Activated T-helper 17 cell treated with anti-CD3 and anti-CD28 coated beads, Interleukin-2, amount 50 U/mL, for 72 hours (primary cell): ENCODE measurements at places on chromosomes 1 and 21. TPM values are rescaled to one million over a fixed set of nuclear protein-coding genes. Genes with fewer than 3 reads are reported as not detected.

Gene MYBPH
- not detected for total RNA-seq

- no peak for ATAC-seq
These were observed 393.5 kb downstream of the CAMTA1 start for GRCh38 chr1:7178741-7179140.

DNA sequence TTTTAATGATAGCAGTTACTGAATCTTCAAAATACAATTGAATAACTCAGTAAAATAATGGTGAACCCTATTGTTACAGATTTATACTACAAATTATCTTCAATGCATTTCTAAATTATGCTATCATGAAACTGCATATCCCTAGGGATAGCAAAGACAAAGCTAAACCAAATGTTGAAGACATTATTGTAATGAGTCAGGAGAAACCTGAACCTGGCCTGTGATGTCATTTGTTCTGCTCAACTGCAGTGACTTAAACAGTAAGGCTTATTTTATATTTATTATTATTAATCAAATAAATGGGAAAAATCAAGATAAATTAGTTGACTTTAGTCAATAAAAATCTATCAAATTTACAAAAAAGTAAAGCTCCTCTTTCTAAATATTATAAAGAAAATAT, 100.3 kb downstream of the UCHL5 start:
- no peak for ATAC-seq

Gene C21orf91
- total RNA-seq, result 26.1 TPM

DNA sequence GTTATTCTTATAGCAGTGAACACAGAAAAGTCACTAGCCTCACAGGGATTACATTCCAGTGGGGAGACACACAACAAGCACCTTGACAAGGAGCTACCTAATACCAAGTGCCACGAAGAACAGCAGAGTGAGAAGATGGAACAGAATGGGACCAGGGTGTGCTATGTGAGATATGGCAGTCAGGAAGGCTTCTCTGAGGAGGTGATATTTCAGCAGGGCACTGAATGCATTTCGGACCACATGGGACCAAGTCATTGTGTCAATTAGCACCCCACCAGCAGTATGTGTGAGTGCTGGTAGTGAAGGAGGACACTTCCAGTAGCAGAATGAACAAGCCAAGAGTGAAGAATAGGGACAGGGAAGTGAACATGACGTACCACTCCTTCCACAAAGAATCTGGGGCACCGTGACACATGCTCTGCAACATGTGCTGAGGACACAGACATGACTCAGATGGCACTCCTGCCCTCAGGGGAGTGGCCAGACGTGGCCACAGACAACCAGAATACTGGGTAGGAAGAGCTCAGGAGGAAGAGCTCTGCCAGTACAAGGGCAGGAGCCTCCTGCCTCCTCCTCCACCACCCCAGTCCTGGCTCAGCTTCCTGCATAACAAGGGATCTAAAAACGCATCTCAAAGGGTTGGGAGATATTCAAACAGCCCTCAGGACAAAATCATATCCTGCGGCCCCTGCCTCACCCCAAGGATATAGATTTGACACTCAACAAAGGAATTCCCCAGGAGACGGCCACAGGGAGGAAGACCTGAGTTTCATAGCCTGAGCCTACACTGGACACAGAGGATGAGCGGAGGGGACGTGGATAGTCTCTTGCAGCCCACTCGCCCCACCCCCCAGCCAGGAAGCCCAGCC, 102.5 kb downstream of the TRABD2B start:
- peak; percentile 73 for ATAC-seq

Gene LMX1A
- not detected for total RNA-seq

- ATAC-seq, result no peak
These were observed 200.5 kb upstream of the C1orf105 start for GRCh38 chr1:172219966-172220365.

Gene EFNA3
- total RNA-seq, result 4.1 TPM

Gene HSPA6
- total RNA-seq, result 0.37 TPM
